Memory B cell (primary cell): ENCODE measurements at places on chromosomes 4 and X.

GRCh38 chr4:38390969-38391545 lies 272.9 kb upstream of the KLF3 start:
- no peak overlapping the region for H3K4me3 ChIP-seq
- H3K36me3 ChIP-seq = peaks cover 9% of the 10 kb centered on the region
- DNase-seq = no peak
- H3K4me1 ChIP-seq = peaks cover under 1% of the 10 kb centered on the region

DNA sequence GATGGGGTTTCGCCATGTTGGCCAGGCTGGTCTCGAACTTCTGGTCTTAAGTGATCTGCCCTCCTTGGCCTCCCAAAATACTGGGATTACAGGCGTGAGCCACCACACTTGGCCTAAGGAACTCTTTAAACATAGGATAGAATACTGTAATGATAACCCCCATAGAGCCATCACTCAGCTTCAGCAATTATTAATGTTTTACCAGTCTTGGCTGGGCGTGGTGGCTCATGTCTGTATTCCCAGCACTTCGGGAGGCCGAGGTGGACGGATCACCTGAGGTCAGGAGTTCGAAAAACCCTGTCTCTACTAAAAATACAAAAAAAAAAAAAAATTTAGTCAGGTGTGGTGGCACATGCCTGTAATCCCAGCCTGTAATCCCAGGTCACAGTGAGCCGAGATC lies 15.1 kb downstream of the EIF2S3 start:
- H3K4me3 ChIP-seq = no peak overlapping the region
- peaks cover 10% of the 10 kb centered on the region for H3K36me3 ChIP-seq
- H3K27ac ChIP-seq = no peak overlapping the region

DNA sequence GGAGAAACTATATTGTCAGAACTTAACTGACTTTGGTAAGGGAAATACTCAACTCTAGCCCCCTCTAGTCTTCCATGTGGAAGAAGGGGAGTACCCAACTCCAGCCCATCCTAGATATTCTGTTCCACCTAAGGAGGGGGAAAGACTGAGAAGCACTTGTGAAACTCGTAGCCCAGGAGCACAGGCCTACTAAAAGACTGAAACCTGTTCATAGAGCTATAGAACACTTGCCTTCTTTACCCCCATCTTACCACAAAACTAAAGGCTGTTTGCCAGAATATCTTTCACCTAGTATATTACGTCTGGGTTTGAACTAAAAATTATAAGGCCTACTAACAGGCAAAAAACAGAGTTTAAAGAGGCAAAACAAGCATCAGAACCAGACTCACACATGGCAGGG lies 15.5 kb downstream of the CLDN22 start:
- H3K27me3 ChIP-seq = peaks cover under 1% of the 10 kb centered on the region
- no peak overlapping the region for H3K4me3 ChIP-seq
- H3K4me1 ChIP-seq = no peaks in the 10 kb centered on the region
- H3K27ac ChIP-seq = no peak overlapping the region

DNA sequence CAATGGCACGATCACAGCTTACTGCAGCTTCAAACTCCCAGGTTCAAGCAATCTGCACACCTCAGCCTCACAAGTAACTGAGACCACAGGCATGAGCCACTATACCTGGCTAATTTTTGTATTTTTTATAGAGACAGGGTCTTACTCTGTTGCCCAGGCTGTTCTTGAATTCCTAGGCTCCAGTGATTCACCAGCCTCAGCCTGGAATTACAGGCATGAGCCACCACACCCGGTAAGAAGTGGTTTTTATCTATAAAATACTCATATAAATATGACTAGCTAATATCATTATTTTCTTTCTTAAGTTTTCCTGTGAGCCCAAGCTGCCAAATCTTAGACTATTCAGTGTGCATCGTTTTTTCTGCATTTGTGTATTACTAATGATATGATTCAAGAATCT lies 4.4 kb downstream of the SCFD2 start:
- H3K4me1 ChIP-seq = peaks cover 35% of the 10 kb centered on the region
- H3K27me3 ChIP-seq = no peaks in the 10 kb centered on the region
- peaks cover 3% of the 10 kb centered on the region for H3K36me3 ChIP-seq
- H3K4me3 ChIP-seq = no peak overlapping the region

GRCh38 chrX:19697416-19697815 lies 182.1 kb upstream of the MAP3K15 start:
- peaks cover 14% of the 10 kb centered on the region for H3K4me1 ChIP-seq
- DNase-seq = no peak
- H3K36me3 ChIP-seq = peaks cover 9% of the 10 kb centered on the region
